ENCODE measurements at places on chromosomes 4 and X. TPM values are rescaled to one million over a fixed set of nuclear protein-coding genes. Genes with fewer than 3 reads are reported as not detected.

The NKAP gene
- 7.2 TPM for polyA plus RNA-seq

The MAP7D2 gene
- 0.02 TPM for polyA plus RNA-seq

The CLDN2 gene
- polyA plus RNA-seq: not detected

The BANK1 gene
- polyA plus RNA-seq: 194 TPM

The FDCSP gene
- 1,396 TPM for polyA plus RNA-seq

The EPGN gene
- 0.05 TPM for polyA plus RNA-seq

The RBMXL3 gene
- polyA plus RNA-seq: not detected

DNA sequence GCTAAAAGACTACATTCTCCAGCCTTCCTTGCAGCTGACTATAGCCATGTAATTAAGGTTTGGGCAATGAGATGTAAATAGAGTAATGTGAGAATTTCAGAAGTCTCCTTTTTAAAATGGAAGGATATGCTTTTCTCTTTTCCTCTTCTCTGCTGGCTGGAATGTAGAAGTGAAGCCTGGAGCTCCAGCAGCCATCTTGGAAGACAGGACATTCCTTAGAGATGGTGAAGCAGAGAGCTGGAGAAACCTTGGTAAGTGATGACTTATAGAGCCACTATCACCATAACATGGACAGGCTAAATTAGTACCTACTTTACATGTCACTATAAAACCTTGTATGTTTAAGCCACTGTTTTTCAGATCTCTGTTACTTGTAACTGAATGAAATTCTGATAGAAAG, 48.0 kb downstream of the RASL11B start:
- H3K4me3 ChIP-seq: no peak overlapping the region
- H3K4me1 ChIP-seq: no peaks in the 10 kb centered on the region
- no peaks in the 10 kb centered on the region for H3K36me3 ChIP-seq
- DNase-seq: no peak
- no peak overlapping the region for H3K27ac ChIP-seq

DNA sequence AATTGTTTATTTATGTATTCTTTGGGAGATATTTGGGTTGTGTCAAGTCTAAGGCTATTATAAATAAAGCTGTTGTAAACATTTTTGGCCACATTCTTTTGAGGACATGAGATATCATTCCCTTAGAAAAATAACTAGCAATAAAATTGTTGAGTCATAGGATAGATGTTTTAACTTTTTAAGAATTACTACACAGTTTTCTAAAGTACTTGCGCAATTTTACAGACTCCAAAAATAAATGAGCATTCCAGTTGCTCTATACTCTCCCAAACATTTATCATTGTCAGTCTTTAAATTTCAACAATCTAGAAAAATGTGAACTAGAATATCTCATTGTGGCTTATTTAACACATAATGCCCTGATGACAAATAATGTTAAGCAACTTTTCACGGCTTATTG, 189.1 kb upstream of the ADGRL3 start:
- no peak for DNase-seq
- no peaks in the 10 kb centered on the region for H3K27me3 ChIP-seq

DNA sequence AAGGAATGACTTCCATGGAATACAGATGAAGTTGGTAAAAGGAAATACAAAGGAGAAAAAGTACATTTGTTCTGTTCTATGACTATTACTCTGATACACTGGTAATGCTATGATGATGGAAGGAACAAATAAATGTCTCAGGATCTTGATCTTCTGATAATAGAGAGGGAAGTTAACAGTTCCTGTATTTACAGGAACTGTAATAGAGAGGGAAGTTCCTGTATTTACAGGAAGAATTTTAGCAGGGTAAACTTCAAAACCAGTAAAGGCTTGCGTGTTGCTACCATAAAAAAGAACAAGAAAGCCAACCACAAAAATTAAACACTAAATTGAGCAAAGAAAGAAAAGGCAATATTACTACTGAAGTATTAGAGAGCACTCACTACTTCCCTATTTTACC, 91.7 kb upstream of the HPGD start:
- H3K36me3 ChIP-seq: no peaks in the 10 kb centered on the region
- no peak for DNase-seq
- H3K27ac ChIP-seq: peak overlapping the region; percentile 13
- H3K4me1 ChIP-seq: no peaks in the 10 kb centered on the region
- no peaks in the 10 kb centered on the region for H3K27me3 ChIP-seq

DNA sequence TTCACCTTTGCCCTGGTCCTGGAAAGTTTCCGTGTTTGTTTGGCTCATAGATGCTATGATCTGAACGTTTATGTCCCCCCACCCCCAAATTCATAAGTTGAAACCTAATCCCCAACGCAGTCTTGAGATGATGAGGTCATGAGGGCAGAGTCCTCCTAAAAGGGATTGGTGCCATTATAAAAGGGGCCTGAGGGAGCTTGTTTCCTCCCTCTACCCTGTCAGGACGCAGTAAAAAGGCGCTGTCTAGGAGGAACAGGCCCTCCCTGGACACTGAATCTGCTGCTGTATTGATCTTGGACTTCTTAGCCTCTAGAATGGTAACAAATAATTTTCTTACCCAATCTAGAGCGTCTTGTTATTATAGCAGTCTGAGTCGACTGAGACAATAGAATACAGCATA, 2190.6 kb upstream of the TENM3 start:
- H3K27me3 ChIP-seq: peaks cover 8% of the 10 kb centered on the region
- peaks cover 5% of the 10 kb centered on the region for H3K4me1 ChIP-seq
- H3K36me3 ChIP-seq: no peaks in the 10 kb centered on the region
- DNase-seq: no peak
- no peak overlapping the region for H3K4me3 ChIP-seq

- no peak for DNase-seq
- H3K36me3 ChIP-seq: no peaks in the 10 kb centered on the region
- no peak overlapping the region for H3K4me3 ChIP-seq
- H3K4me1 ChIP-seq: no peaks in the 10 kb centered on the region
Observed at GRCh38 chrX:43589735-43590134, 66.4 kb upstream of the MAOA start.

GRCh38 chr4:75036046-75036830, 103.3 kb downstream of the PARM1 start:
- no peaks in the 10 kb centered on the region for H3K36me3 ChIP-seq
- DNase-seq: no peak
- H3K4me1 ChIP-seq: peaks cover 22% of the 10 kb centered on the region
- H3K4me3 ChIP-seq: no peak overlapping the region
- no peak overlapping the region for H3K27ac ChIP-seq
- H3K27me3 ChIP-seq: no peaks in the 10 kb centered on the region

DNA sequence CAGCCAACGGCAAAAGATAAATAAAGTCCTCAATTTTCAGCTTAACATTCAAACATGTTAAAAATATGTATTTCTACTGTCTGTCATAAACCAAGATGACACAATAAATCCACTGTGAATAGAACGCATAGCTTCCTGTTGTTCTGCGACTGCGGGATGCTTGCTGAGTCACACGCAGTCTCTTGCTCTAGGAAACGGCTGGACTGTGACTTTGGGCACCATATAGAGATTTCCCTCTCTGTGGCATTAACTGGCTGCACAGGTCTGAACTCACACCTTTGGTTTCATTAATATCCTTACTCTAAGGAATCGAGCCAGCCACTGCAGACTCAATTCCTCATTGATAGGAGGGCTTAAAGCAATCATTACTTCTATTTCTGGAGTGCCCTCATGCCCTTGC, 8.4 kb downstream of the BEND4 start:
- H3K4me1 ChIP-seq: no peaks in the 10 kb centered on the region
- H3K27me3 ChIP-seq: peaks cover 3% of the 10 kb centered on the region
- DNase-seq: no peak

DNA sequence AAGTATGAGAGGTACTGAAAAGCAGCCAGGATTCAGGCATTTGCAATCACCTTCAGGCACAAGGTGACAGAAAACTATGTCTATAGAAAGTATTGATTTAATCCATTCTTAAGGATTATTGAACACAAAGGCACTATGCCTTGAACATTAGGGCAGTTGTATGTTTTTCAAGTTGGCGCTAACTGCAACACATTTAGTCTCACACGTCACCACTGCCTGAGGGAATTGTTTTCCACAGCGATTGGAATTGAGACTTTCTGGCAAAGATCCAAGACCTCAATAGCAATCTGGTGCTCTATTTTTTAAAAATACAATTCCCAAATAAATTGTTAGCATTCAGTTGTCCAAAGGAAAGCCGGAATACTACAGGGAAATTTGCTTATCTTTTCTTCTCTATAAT, 52.7 kb upstream of the FTHL17 start:
- H3K4me3 ChIP-seq: no peak overlapping the region
- H3K4me1 ChIP-seq: no peaks in the 10 kb centered on the region
- no peaks in the 10 kb centered on the region for H3K36me3 ChIP-seq
- H3K27ac ChIP-seq: no peak overlapping the region

- no peaks in the 10 kb centered on the region for H3K36me3 ChIP-seq
- peaks cover 4% of the 10 kb centered on the region for H3K27me3 ChIP-seq
- H3K4me3 ChIP-seq: no peak overlapping the region
- no peaks in the 10 kb centered on the region for H3K4me1 ChIP-seq
Observed at GRCh38 chrX:42442745-42443144, 335.2 kb downstream of the PPP1R2C start.

DNA sequence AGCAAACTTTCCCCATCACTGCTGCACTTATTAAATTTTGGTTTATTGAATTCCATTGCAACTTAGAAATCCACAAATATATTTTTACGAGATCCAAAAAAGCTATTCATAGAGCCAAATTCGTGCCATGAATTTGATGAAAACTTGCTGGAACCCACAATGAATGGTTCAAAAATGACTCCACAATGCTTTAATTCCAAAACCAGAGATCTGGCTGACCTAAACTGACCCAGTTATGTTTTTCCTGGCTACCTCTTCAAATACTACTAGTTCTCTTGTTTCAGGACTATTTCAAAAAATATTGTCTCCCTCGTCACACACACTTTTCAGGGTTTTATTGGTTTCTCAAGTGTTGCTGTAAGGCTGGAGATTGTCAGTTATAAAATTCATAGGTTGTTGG, 474.8 kb downstream of the PDGFC start:
- no peak for DNase-seq
- H3K4me1 ChIP-seq: no peaks in the 10 kb centered on the region
- H3K4me3 ChIP-seq: no peak overlapping the region

DNA sequence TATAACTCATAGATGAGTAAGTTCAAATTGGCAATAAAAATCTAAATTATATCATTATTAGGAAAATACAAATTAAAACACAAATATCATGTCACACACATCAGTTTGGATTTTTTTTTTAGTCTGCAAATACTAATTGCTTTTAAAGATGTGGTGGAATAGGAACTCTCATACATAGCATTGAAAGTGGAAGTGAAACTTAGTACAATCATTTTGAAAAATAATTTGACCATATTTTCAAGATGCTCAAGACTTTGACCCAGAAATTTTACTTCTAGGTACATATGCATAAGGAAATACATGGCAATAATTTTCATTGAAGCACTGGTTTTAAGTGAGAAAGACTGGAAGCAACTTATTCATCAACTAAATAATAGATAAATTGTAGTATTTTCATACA, 147.5 kb upstream of the SMIM31 start:
- no peak overlapping the region for H3K27ac ChIP-seq
- H3K4me1 ChIP-seq: no peaks in the 10 kb centered on the region
- H3K27me3 ChIP-seq: no peaks in the 10 kb centered on the region
- H3K4me3 ChIP-seq: no peak overlapping the region
- no peaks in the 10 kb centered on the region for H3K36me3 ChIP-seq

- H3K4me3 ChIP-seq: no peak overlapping the region
- H3K4me1 ChIP-seq: no peaks in the 10 kb centered on the region
Observed at GRCh38 chr4:78293348-78293747, 236.2 kb downstream of the FRAS1 start.

- H3K4me3 ChIP-seq: no peak overlapping the region
- no peak overlapping the region for H3K27ac ChIP-seq
- no peaks in the 10 kb centered on the region for H3K27me3 ChIP-seq
- DNase-seq: no peak
- H3K36me3 ChIP-seq: no peaks in the 10 kb centered on the region
Observed at GRCh38 chr4:17517664-17518063, 2.7 kb downstream of the CLRN2 start.

GRCh38 chrX:6768881-6769280, 234.0 kb upstream of the VCX3A start:
- no peak overlapping the region for H3K4me3 ChIP-seq
- no peaks in the 10 kb centered on the region for H3K27me3 ChIP-seq
- DNase-seq: no peak
- H3K4me1 ChIP-seq: no peaks in the 10 kb centered on the region

All from spleen (tissue), 13 donors.